ENCODE measurements at places on chromosomes 12 and 14. TPM values are rescaled to one million over a fixed set of nuclear protein-coding genes. Genes with fewer than 3 reads are reported as not detected.

RGS6 gene
- 0.54 TPM for total RNA-seq

RNASE1 gene
- total RNA-seq, result 1.3 TPM

GALNT6 gene
- 34.2 TPM for total RNA-seq

CRIP2 gene
- total RNA-seq, result 43.9 TPM

CLEC6A gene
- not detected for total RNA-seq

MYF6 gene
- not detected for total RNA-seq

GSC gene
- not detected for total RNA-seq
